ENCODE measurements at places on chromosomes 7 and 10.

GRCh38 chr7:897771-898376, 21.5 kb downstream of the GET4 start:
- no peak for DNase-seq

- DNase-seq = no peak
These were observed 13.3 kb upstream of the DDIT4 start for GRCh38 chr10:72260239-72260975.

DNA sequence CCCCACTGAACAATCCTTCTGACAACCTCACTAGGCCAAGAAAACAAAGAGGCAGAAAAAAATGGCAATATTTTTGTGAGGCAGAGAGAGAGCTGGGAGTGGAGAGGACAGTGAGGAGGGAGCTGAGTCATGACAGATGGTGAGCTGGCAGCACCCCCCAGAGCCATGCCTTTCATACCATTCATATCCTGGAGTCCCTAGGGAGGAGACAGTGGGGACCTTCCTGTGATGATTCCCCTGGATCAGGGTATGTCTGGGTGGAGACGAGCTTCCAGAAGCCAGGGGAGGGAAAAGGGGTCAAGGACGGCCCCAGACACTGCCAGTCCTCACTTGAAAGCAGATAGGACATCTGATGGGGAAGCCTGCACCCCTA, 160.5 kb downstream of the ADAM12 start:
- DNase-seq = peak; percentile 60

- DNase-seq = peak; percentile 51
These were observed 112.7 kb downstream of the SLIT1 start for GRCh38 chr10:97072851-97073665.

DNA sequence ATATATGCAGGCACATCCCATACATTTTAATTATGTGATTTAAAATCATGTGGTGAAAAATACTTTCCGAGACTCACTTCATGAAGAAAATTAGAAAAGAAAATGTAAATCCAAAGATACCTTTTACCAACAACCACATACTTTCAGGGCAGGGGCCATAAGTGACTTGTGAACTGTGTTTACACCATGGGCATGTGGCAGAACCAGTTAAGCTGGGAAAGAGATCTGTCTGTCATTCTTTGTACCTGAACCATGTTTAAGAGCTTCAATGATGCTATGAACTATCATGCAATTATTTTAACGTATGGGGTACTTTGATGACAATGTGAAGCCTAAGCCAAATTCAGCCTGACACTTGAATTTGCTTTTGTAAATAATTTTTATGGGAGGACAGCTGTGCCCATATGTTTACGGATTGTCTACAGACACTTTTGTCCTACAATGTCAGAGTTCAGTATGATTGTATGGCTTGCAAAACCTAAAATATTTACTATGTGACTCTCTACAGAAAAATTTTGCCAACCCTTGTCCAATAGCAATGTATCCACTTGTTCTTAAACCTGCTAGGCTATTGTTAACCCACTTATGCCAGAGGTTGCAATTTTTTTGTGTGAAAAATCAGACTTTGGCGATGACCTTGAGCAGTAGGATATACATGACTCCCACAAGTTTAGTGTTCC, 654.6 kb downstream of the TNS3 start:
- DNase-seq = no peak

GRCh38 chr7:26645121-26645520, 219.3 kb downstream of the SKAP2 start:
- DNase-seq = no peak

GRCh38 chr10:91597197-91597881, 35.5 kb downstream of the PPP1R3C start:
- DNase-seq = no peak

DNA sequence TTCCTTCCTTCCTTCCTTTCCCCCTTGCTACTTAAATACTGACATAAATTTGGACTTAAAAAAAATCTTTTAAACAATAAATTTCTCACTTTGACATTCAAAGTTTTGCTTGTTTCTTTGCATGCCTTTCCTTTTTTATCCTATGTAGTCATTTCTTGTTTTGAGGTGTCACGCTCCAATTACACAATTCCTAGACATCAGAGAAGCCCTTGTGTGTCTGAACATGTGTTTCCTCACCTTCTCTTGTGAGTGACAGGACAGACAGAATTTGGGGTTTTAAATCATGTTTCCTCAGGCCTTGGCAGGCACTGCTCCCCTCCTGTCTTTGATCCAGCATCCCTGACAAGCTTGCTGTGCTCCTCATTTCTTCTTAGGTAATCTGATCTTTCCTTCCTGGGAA, 91.3 kb downstream of the CYTH3 start:
- no peak for DNase-seq

- DNase-seq = no peak
These were observed 55.2 kb downstream of the LHPP start for GRCh38 chr10:124516746-124517397.

- DNase-seq = no peak
These were observed 77.4 kb downstream of the RBM20 start for GRCh38 chr10:110721406-110722038.

- DNase-seq = peak; percentile 39
These were observed 744 bp downstream of the CREM start for GRCh38 chr10:35127289-35127891.

Measured in kidney glomerular epithelial cell (primary cell).